NCI-H1105 (cell line): ENCODE measurements at places on chromosomes 2 and 18.

DNA sequence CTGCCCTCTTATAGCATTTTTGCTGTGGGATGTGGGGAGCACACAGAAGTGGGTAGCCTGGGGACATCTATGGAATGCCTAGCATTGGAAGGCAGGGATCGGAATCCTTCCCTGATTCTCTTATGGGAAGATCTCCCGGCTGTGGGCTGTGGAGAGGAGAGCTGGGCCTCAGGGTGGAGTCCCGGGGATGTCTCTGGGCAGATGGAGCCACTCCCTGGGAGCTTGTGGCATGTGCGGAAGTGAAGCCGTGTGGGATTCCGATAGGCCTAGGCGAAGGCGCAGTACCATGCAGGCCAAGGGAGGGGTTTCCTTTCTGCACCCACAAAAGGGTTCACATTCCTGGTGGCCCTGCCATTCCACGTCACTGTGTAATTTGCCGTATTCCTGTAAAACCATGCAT is 87.9 kb downstream of the GLI2 start:
- no peak for DNase-seq

DNA sequence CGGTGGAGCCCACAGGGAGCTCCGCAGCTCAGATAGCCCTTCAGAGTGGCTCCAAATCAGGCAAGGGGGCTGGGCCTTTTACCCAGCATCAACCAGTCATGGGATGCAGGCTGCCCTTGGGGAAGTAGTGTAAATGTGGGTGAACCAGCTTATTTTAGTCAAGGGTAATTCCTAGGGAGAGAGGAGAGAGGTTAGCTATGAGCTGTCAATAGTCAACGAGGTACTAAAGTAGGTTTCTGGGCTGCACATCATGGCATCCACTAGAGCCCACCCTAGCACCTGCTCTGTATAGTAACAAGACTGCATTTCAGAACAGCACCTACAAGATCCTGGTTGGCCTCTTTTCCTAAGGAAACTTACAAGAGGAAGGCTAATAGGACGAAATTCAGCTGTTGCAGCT is 9.5 kb upstream of the MCM6 start:
- no peak for DNase-seq

- no peak for DNase-seq
Observed at GRCh38 chr2:149857344-149857743, 269.8 kb upstream of the MMADHC start.

DNA sequence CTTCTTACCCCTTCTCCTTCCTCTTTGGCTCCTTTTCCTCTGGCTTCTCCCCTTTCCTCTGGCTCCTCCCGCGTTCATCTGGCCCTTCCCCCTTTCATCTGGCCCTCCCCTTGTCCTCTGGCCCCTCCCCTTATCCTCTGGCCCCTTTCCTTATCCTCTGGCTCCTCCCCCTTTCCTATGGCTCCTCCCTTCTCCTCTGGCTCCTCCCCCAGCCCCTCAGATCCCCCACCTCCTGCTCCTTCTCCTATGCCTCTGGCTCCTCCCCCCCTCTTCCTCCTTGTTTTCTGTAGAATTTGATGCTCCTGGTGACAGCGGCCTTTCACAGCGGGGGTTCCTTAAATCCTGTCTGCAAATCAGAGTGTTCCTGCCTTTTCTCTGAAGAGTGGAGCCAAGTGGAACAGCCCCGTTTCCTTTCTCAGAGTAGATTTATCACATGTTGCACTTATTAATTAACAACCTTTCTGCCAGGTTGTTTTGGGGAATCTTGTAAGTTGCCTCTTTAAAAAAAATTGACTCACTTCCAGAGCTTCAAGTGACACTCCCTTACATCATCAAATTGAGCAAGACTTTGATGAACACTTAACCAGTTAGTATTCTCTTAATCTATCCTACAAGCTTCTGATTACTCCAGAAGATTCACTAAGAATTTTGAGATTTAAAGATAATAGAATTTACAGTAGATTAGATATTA is 27.9 kb downstream of the FABP1 start:
- DNase-seq, result no peak

DNA sequence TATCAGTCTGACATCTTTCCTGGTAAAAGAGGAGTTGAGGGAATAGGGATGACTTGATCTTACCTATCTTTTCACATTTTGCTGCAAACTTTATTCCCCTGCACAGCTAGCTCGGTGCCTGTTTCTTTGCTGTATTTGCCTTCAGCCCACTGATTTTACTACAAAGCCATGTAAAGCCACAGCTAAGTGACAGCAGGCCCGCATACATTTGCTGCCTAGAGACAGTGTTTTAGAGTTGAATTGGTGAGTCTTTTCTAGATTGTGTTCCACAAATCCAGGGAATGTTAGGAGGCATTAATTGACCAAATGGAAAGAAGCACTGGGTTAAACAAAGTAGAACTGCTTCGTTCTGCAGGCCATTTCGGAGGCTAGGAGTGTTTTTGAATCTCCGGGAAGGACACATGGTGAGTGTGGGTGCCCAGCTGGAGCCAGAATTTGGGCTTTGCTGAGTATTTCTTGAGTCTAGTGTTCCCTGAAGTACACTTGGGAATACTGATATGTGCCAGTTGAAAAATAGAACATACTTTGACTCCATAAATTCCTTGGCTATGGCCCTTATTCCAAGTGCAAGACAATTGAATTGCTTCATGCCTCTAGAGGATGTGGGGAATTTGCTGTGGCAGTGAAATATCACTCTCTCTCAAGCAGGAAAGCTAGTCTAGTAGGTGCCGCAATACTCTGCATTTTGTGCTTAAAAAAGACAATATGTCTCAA is 329.8 kb downstream of the PTPRM start:
- no peak for DNase-seq

- no peak for DNase-seq
Observed at GRCh38 chr2:68127358-68128242, 30.1 kb upstream of the PNO1 start.

- DNase-seq, result no peak
Observed at GRCh38 chr2:216082805-216083204, 1.1 kb downstream of the TMEM169 start.

DNA sequence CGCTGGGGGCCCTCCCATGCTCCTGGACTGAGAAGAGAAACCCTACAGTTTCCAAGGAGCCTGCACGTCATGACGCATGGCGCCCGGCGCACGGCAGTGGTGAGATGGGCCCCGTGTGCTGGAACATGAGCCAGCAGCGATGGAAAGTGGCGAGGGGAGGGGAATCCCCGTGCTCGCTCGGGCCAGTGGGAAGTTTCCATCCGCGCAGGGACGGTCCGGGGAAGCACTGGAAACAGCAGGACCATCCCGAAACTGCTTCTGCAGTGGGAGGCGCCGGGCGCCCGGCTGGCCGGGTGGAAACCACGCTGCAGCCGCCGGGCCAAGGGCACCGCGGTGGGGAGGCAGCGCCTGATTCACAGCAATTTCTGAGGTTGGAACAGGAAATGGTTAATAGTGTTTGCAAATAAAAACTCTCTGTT is 4.9 kb upstream of the PDCD1 start:
- DNase-seq, result no peak

DNA sequence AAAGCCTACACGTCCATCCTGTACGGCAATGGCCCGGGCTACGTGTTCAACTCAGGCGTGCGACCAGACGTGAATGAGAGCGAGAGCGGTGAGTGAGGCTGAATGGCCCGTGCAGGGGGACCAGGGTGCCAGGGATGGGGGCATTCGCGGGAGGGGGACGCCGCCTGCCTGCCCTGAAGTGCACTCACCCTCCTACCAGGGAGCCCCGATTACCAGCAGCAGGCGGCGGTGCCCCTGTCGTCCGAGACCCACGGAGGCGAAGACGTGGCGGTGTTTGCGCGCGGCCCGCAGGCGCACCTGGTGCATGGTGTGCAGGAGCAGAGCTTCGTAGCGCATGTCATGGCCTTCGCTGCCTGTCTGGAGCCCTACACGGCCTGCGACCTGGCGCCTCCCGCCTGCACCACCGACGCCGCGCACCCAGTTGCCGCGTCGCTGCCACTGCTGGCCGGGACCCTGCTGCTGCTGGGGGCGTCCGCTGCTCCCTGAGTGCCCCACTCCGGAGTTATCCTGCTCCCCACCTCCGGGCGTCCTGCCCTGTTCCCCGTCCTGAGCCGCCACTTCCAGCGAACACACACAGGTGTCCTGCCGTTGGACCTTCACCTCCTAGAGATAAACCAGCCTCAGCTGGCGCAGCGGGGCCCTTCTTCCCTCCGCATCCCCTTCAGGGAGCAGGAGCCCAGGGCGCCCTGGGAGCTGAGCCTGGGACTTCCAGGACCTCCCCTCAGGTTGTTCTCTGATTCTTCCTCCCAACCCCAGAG is 2.9 kb downstream of the ALPI start:
- no peak for DNase-seq

DNA sequence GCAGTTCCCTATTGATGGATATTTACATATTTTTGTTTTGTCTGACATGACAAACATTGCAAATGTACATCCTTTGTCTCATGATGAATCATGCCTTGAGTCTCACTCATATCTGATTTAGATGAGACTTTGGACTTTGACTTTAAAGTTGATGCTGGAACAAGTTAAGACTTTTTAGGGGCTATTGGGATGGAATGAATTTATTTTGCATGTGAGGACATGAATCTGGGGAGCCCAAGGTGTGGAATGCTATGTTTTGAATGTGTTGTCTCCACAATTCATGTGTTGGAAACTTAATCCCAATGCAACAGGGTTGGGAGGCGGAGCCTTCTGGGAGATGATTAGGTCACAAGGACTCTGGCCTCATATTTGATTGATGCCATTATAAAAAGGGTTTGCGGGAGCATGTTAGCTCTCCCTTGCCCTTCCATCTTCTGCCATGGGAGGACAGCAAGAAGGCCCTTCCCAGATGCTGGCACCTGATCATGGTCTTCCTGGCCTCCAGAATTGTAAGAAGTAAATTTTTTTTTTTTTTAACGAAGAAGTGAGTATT is 29.1 kb upstream of the INO80D start:
- no peak for DNase-seq

- DNase-seq, result no peak
Observed at GRCh38 chr2:44136252-44136651, 32.4 kb upstream of the PPM1B start.

GRCh38 chr2:39715095-39715494 is 49.4 kb downstream of the TMEM178A start:
- no peak for DNase-seq

DNA sequence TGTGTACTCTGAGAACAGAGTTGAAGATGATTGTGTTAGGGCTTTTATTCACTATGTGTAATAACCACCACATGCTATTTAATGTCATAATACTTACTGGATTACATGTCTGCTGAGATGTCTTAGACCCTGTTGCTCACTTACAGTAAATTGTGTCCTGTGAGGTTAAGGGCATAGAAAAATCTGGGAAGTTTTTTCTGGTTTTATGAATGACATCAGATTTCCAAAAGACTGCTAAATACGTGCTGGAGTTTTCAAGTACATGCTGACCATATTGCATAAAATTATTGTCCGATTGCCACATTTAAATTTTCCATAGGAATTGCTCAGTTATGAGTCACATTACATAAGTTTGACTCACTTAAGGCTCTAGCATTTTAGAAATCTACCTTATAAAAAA is 96.7 kb upstream of the COL5A2 start:
- no peak for DNase-seq

DNA sequence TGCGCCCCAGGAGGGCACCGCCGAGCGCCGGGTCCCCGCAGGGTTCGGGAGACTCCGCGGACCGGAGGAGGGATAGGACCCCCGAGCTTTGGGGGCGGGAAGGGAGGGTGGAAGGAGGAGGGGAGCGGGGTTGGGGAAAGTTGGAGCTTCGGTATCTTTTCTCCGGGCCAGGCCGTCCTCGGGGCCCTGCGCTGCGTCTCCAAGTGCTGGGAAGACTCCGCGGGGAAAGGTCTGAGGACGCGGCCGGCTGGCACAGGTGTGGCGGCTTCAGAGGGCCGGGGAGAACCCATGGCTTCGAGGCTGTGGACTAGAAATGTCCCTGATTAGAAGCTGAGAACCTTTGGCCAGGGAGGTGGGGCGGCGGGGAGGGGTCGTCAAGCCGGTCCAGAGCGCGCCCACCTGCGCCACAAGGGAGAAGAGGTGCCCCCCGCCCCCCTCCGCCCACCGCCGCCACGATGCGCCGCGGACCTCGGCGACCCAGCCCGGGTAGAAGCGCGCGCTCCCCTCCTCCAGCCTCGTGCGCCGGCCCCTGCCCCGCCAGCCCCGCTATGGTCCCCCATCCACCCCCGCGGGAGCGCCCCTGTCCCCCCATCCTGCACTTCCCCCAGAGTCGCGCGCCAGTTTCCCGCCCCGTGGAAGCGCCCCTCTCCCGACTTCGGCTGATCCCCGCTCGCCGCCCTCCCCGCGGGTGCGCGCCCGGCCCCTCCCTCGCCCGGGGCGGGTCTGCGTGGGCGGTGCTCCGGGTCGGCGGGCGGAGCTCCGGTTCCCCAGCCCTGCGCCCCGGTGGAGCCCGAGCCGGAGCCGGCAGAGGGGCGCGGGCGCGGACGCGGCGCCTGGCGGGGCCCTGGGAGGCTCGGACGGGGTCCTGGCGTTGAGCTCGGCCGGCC is at the start of gene SNTG2:
Gene SNTG2, plus strand, starts transcription at position 770 of the 887 bp plus-strand sequence. CDS start 148 bp downstream, outside the sequence.
- DNase-seq, result no peak

DNA sequence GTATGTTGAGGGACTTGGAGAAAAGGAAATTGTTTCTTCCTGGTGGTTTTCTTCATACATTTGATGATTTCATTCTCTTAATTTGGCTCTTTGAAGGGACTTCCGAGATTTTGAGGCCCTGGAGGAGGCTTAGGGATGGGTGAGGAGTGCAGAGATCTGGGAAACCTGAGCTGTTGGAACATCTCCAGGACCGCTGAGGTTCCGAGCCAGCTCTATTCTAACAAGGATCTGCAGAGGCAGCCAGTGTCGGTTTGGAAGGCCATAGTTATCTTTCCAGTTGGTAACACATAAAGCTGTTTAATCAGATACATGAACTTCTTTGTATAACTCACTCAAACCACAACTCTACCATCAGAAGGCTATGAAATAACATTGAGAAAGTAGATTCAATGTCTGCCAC is 70.3 kb upstream of the UPP2 start:
- no peak for DNase-seq

- no peak for DNase-seq
Observed at GRCh38 chr2:187988348-187988747, 303.3 kb upstream of the GULP1 start.

DNA sequence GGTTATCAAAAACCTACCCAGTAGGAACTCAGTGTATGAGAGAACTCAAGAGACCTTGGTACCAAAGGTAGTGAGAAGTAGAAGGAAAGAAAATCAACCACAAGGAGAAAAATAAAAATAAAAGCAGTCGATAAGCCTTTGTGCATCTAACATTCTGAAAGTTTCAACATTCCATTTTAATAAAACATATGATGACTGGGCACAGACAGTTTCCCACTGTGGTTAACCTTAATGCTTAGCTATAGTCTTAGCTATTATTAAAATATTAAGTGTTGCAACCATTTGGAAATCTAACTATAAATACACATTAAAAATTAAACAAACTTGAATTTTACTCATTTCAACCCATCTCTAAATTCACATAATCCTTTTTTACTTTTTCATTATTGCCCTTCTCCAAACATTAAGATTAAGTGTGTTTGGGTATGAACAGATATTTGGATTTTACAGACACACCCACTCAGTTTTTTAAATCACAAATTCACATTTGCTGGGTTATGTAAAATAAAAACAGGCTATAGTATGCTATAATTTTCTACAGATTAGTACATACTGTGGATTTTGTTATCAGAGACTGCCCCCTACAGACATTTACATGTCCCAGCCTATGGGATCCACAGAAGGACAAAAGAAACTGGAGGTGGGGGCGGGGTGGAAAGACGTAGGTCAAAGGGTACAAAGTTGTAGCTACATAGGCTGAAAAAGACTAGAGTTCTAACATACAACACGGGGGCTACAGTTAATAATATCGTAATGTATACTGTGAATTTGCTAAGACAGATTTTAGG is 32.8 kb downstream of the SRBD1 start:
- DNase-seq, result no peak

GRCh38 chr18:50494569-50494968 is 65.3 kb upstream of the MAPK4 start:
- DNase-seq, result no peak

GRCh38 chr2:220281771-220282170 is 654.3 kb downstream of the SLC4A3 start:
- DNase-seq, result no peak
